ENCODE measurements at places on chromosomes 4 and X.

GRCh38 chrX:150227321-150227860, 135.7 kb upstream of the MAMLD1 start:
- DNase-seq = peak; percentile 1

DNA sequence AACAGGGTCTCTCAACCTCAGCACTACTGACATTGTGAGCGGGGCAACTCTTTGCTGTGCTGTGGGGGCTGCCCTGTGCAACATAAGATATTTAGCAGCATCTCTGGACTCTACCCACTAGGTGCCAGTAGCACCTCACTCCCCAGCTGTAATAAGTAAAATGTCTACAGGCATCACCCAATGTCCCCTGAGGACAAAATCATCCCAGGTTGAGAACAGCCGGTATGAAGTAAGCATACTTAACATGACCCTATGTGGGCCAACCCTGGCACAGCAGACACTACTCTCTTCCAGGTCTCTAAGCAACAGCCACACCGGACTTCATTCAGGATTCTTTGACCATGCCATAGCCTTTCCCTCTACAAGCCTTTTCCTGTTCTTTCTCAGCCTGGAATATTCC, 10.5 kb upstream of the MGST2 start:
- no peak for DNase-seq

DNA sequence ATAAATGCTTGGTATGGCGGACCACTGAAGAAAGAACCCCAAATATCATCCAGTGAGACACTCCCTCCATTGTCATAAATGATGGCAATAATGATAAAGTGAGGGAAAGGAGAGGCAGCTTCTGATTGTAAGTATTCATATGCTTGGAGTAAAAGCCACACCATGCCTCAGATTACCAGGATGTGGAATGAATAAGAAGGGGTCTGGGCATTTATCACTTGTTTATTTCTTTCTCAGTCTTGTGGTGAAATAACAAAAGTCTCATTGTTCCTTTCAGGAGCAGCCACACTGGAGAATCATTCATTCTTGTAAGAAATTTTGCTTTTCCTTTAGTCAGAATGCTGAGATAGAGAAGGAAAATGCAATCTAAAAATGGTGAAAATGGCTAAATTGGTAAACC, 21.7 kb downstream of the F8 start:
- DNase-seq = no peak

- no peak for DNase-seq
These were observed 87.1 kb downstream of the HDX start for GRCh38 chrX:84415140-84415539.

- no peak for DNase-seq
These were observed 95.1 kb upstream of the GALNTL6 start for GRCh38 chr4:171718069-171718468.

- DNase-seq = no peak
These were observed 83.9 kb upstream of the NKX1-1 start for GRCh38 chr4:1490011-1490653.

- no peak for DNase-seq
These were observed 523 bp upstream of the BTK start for GRCh38 chrX:101386542-101386885.

- no peak for DNase-seq
These were observed 133.3 kb upstream of the MBNL3 start for GRCh38 chrX:132622130-132622529.

DNA sequence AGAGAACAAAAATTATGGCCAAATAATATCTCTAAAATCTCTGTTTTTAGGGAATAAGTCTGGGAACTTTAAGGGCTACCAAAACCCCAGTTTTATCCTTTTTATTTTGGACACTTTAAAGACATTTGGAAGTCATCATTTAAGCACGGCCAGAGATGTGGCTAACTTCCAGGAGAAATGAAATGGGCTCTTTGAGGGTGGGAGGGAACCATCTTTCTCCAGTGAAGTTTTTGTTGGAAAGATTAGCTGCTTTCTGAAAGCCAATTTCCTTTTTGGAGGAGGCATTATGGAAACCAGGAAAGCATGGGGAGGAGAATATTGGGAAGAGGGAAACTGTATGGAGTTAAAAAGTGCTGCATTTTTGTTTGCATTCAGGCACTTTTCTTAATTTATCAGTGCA, 4.8 kb downstream of the VSIG1 start:
- no peak for DNase-seq

GRCh38 chr4:154927126-154927680, 146.1 kb downstream of the RBM46 start:
- no peak for DNase-seq

GRCh38 chrX:72176981-72177380, 4.6 kb upstream of the PIN4 start:
- DNase-seq = no peak

DNA sequence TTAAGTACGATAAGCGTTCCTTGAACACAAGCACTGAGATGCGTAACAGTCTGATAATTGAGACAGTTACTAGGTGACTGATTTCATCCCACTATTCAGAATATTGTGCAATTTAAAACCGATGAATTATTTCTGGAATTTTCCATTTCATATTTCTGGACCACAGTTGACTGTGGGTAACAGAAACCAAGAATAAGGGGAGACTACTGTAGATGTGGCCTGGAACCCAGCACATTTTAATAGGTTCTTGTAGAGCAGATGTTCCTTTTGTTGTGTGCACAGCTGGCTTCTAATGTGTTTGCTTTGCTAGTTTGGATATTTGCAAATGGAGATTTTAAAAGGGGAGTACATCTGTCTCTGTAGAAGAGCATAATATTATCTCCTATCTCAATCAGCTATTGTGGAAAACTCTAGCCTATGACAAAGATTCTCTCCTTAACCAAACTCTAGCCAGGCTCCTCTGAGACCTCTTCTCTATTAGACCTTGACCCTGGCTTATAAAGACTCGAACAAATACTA, 16.4 kb downstream of the NAAA start:
- DNase-seq = no peak

DNA sequence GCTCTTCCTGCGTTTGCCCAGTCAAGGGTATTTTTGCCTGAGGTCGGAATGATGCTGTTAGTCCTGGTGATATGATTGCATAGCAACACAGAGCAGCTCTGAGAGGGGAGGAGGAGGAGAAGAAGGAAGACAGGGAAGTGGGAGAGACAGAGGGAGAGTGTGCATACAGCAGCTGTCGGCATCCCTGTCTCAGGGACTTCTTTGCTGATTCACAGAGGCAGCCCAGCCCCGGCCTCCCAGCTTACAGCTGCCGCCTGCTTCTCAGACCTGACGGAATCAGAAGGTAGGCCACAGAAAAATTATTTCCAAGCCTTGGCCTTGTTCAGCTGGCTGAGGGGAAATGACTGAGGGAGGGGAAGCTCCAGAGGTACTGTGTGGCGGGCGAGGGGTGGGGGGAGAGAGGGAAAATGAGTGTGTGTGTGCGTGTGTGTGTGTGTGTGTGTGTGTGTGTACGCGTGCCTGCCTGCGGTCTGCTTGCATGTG, 319 bp downstream of the DRP2 start:
- DNase-seq = no peak

DNA sequence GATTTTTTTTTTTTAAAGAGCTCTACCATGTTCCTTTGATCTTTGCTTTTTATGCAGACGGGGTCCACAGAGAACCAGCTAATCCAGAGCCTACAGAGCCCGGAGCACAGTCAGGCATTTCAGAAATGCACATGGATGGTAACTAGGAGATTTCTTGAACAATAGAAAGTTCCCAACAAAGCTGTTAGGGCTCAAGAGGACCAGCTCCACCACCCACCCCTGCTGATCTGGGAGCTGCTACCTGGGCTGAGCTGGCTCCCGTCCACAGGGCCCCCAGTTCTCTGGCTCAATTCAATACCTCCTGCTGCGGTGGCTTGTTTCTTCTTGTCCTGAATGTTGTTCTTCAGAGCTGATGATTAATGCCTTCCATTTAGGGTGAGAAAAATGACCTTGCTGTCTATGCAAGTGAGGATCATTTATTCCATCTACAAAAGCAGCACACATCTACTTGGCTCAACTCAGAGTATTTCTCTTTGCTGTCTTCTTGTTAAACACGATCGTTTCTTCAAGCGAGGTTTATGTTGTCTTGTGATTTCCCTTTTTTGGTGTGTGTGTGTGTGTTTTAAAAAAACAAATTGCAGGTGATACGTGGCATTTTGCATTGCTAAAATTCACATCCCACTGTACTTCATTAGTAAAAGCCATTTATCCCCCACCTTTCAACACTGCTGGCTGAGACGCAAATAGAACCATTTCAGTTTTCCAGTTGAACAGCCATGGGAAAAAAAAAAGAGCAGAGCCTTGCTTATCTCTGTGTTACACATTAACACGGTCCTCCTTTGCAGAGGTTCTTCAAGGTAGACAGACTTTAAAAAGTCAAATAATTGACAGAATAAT, 31.3 kb downstream of the IGFBP7 start:
- no peak for DNase-seq

- DNase-seq = no peak
These were observed 9.5 kb downstream of the GAB1 start for GRCh38 chr4:143346206-143346605.

- no peak for DNase-seq
These were observed 308.3 kb downstream of the HS3ST1 start for GRCh38 chr4:11120435-11120834.

DNA sequence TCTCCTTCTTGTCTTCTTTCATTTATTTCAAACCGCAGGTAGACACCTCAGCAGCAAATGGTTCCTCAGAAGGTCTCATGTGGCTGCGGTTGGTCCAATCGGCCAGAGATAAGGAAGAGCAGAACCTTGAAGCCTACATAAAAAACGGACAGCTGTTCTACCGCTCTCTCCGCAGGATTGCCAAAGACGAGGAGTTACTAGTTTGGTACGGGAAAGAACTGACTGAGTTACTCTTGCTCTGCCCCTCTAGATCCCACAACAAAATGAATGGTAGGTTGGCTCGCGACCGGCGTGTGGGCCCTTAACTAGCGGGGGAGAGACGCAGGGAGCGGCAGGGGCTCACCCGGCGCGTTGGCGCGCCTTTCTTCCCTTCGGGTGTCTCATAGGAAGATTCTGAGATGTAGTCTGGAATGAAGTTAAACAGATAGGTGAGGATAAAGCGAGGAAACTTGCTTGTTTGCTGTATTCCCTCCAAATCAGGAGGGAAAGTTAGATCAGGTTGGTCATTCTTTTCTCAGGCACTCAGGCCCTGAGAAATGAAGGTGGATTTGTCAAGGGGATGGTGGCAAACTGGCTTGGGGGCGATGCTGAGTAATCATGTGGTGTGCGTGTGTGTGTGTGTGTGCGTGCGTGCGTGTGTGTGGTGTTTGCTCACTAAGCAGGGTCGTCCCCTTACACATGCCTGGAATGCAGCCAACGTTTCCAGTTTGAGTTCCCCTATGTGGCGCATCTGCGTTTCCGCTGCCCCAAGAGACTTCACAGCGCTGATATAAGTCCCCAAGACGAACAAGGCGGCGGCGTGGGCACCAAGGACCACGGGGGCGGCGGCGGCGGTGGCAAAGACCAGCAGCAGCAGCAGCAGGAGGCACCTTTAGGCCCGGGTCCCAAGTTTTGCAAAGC, 4.2 kb downstream of the PRDM8 start:
- no peak for DNase-seq

DNA sequence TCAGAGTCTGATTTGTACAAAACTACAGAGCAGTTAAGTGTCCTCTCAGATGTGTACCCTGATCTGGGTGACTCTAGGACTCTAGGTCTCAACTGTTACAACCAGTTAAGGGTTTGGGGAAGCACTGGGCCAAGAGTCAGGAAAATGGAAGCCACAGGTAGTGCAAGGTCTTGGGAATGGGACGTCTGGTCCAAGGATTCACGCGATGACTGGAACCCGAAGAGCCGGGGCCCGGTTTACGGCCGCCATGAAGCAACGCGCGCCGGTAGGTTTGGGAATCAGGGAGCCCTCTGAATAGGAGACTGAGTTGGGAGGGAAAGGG, 321 bp upstream of the HPRT1 start:
- no peak for DNase-seq

GRCh38 chr4:12110627-12111026, 681.9 kb upstream of the HS3ST1 start:
- DNase-seq = no peak

DNA sequence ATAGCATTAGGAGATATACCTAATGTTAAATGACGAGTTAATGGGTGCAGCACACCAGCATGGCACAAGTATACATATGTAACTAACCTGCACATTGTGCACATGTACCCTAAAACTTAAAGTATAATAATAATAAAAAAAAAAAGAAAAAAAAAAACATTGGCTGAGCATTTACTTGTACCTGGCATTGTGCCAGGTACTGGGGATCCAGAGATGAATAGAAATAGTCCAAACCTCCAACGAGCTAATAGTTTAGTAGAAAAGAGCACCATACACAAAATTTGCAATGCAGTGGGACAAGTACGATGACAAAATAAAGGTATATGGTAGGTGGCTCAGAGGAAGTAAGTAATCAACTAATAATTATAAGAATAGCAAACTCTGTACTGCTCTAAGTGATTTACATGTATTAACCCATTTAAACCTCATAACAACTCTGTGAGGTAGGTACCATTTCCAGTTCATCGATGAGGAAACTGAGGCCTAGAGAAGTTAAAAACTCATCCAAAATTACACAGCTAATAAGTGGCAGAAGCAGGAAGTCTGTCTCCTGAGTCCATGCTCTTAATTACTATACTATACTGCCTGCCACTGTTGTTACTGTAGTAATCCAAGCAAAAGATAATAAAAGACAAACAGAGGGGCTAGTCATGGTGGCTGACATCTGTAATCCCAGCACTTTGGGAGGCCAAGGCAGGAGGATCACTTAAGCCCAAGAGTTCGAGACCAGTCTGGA, 319.3 kb downstream of the OPHN1 start:
- no peak for DNase-seq

DNA sequence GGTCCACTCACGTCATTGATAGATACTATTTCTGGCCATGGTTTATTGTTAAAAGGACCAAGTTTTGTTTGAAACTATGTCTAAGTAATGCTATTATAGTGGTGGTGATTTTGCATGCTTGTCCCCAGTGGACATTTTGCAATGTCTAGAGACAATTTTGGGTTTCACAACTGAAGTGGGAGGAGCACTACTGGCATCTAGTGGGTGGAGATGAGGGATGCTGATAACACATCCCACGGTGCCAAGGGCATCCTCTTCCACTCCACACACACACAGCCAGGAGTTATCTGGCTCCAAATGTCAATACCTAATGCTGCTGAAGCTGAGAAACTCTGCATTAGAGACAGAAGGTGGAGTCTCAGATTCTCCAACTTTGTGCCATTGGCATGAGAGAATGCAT, 131.2 kb downstream of the FRMPD4 start:
- DNase-seq = no peak

GRCh38 chrX:32448945-32449344, 762.4 kb downstream of the DMD start:
- DNase-seq = no peak

GRCh38 chrX:44675362-44676024, 132.8 kb upstream of the FUNDC1 start:
- DNase-seq = no peak

GRCh38 chr4:171714791-171715454, 98.3 kb upstream of the GALNTL6 start:
- DNase-seq = no peak

GRCh38 chr4:150493851-150494250, 88.1 kb upstream of the MAB21L2 start:
- DNase-seq = no peak

- no peak for DNase-seq
These were observed 18.6 kb upstream of the XG start for GRCh38 chrX:2733286-2733685.

Data from colonic mucosa (tissue), 4 donors.